CD4-positive, alpha-beta T cell (primary cell): ENCODE measurements at places on chromosomes 11 and 22.

DNA sequence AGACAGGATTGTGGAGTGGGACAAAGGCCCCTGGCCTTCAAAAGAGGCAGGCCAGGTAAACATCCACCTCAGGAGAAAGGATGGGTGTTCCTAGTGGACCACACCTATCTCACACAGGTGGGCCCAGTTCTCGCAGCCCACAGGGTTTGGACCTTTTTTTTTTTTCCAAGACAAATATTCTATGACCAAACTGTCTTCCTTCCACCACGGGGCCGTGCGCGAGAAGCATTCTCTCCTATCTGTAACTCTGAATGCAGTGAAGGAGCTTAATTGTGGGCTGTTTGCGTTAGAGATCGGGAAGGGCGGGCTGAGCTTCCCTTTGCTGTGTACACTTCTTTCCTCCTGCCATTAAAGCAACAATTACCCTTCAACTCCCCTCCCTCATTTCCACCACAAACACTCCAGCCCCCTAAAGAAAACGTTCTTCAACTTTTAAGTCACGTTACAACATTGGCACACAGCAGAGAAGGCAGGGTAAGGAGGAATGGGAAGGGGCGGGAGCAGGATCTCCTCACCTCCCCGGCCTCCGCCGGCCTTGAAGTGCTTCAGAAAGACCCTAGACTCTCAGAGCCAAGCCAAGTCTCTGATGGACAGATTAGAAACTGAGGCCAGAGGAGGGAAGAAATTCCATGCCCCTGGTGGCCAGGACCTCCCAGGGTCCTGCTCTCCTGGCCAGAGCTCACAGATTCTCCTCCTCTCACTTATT lies 238.4 kb downstream of the BUD13 start:
- no peak for DNase-seq

- no peak for DNase-seq
These were observed 109.4 kb upstream of the OR4B1 start for GRCh38 chr11:48107188-48107704.

DNA sequence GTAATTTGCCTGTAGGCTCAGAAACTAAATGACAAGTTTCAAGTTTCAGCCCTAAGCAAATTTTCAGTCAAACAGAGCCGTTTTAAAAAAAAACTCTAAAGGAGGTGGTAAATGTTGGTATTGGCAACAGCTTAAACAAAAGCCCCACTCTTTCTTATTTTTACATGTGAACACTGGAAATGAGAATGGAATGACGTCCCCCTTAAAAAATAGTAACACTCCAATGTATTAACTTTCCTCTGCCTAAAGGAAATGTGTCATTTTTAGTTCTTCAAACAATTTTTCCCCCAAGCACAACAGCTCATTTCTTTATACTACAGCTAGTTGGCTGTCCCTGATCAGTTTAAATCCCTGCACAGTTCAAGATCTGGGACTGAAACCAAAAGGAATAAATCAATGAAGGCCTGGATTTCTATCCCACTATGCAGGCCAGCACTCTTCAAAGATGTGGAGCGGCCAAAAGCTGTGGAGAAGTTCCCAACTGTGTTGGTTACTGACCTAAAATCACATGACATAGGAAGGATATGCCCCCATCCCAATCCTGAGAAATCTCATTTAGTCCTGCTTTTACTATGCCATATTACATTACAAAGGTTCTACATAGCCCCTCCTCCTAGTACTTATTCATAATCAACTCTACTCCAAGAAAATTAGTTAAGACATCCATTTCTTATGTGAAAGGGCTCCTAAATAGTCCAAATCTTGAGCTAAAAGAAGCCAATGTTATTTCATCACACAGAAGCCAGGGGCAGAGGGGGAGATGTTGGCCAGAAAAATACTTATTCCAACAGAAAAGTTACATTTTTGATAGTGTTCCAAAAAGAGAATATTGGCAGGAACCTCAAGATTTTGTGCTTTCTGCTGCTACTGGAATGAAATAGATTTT lies 95.9 kb downstream of the CADM1 start:
- DNase-seq: no peak

DNA sequence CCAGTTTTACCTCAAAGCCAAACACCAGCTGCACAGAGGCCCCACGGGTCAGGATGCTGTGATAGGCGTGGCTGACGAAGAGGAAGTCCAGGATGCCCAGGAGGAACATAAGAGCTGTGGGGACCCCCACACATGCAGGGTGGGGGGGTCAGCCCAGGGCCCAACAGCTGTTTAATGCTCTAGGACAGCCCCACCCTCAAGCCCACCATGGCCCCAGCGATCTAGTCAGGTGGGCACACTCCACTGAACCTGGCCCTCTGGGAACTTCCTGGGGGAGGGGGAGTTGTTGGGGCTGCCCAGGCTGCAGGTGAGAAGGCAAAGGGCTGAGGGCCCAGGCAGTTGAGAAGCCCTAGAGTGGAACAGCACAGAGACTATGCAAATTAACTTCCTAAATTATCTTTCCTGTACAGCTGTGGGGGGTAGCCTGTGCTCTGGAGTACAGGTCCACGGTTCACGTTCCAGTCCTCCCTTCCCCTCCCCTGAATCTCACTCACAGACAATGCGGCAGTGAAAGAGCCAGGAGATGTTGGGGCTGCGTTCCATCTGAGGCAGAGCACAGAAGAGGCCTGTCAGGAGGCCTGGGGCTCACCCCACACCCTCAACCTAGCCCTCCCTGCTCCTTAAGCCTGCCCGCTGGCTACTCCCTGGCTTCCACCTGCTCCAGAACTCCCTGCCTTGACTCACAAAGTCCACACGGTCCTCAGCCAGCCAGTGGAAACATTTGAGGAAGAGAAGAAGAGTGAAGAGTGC lies 1.9 kb downstream of the SYVN1 start:
- no peak for DNase-seq

DNA sequence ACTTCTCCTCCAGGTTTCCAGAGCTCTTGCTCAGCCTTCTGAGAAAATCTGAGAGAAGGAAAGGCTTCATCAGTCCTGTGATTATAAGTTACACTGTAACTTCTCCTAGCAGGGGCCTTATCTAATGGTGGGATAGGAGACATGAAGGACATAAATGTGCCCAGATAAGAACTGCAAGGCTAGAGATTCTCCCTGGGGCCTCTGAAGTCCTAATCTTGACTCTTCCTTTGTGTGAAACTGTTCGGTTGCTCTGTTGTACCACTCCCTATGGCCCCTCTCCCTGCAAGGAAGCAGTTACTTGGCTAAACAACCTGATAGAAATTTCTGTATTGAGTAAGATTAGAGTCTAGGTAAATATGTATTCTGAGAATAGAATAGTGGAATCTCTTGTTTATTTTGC lies 780.9 kb downstream of the ETS1 start:
- no peak for DNase-seq

DNA sequence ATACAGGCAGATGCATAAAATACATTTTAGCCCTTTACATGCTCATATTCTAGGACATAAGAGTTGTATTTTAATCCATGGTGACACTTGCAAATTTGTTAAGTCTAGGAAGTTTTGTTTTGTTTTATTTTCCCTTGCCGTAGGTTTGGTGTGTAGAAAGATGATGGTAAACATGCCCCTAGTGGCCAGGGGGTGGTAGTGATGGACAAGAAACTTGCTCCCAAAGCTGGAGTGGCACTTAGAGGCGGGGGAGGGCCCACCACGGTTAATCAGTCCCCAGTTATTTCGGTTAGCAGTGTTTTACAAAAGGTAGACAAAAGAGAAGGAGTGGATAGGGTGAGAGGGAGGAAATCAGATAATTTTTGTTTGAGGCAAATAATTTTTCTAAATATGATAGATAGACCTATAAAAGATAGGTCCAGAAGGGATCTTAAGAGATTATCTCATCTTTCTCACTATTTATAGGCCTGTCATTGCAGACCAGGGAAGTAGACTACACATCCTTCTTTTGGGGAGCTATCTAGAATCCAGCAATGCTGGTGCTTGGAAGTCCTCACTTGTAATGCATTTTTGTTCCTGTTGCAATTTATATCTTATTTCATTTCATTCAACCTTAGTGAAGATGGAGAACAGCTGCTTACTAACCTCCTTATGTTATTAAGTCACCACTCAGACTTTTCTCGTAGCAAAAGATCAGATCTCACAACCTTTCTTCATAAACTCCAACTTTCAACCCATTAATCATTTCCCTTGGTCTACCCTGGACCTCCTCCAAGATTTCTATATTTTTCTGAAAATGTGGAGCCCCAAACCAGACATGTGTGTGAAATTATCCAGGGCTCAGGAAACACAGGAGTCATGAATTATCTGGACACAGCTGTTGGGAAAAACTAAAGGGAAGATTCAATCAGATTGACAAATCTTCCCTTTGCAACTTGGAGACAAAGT lies 5.9 kb upstream of the BDNF start:
- no peak for DNase-seq

DNA sequence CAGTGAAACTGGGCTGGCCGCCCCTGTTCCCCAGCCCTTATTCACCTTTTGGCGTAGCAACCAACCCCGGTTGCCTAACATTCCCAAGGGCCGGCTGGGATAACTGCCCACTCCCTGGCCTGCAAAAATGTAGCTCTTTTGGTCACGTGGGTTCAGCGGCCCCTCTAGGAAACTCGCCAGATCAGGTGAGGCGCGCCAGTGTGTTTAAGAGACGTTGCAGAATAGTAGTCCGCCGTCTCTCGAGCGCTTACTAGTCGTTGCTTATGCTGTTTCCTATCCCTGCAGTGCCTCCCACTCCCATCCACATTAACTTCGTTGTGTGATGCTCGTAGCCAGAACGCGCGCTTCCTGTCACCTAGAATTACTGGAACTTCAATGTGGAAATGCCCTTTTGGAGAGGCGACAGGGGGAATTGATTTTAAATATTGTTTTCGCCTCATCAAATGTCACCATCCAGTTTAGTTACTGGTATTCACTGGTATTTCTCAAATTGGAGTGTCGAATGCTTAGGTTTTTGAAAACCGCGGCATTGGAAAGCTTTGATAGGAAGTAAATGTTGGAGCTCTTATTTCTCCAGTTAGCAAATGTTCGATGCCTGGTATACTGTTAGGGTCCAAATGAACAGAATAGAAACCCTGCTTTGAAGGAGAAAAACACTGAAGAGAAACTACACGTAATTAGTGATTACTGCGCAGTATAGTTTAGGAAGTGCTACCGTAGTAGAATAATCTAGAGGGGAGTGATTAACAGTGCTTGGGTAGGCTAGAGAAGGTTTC lies 823 bp downstream of the CEP57 start:
- DNase-seq: peak; percentile 68

GRCh38 chr22:45516923-45517675 lies 14.4 kb downstream of the FBLN1 start:
- DNase-seq: no peak

GRCh38 chr11:79414644-79415317 lies 26.0 kb downstream of the TENM4 start:
- no peak for DNase-seq

- no peak for DNase-seq
These were observed 2.1 kb upstream of the APOA5 start for GRCh38 chr11:116793772-116794097.

GRCh38 chr11:102276783-102277182 lies 40.5 kb upstream of the BIRC3 start:
- no peak for DNase-seq

DNA sequence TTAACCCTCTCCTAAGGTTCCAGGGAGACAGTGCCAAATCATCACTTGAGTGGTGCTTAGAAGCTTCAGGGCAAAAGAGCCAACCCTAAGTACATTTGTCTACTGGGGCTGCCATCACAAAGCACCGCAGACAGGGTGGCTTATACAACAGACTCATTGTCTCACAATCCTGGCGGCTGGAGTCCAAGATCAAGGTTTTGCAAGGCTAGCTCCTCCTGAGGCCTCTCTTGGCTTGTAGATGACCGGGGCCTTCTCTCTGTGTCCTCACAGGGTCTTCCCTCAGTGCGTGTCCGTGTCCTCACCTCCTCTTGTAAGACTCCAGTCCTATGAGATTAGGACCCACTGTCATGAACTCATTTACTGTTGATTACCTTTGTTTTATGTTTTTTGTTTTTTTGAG lies 34.1 kb upstream of the CD81 start:
- DNase-seq: no peak

GRCh38 chr11:15716550-15716949 lies 601.8 kb downstream of the INSC start:
- DNase-seq: no peak

GRCh38 chr11:1814691-1815090 lies 20.1 kb upstream of the SYT8 start:
- DNase-seq: no peak

- no peak for DNase-seq
These were observed 8.0 kb downstream of the PVALB start for GRCh38 chr22:36808721-36809344.

DNA sequence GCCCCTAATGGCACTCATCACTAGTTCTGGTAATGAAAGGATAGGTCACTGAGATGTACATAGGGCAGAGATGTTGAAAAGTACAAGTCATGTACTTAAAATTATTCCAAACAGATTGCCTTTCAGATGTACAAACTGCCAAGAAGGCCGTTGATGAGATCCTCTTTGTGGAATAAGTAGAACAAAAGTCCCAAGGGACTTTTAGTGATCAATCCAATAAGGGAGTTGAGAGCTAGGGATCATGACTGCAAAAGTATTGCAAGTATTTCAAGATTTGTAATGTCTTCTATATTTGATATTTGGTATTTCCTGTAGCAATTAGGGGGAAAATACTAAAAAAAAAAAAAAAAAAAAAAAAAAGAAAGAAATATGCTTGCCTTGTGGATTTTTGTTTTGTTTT lies 82.2 kb downstream of the ATG16L2 start:
- no peak for DNase-seq

- DNase-seq: no peak
These were observed 53.9 kb downstream of the MICAL2 start for GRCh38 chr11:12164061-12165014.

GRCh38 chr11:108694846-108695245 lies 30.0 kb downstream of the DDX10 start:
- DNase-seq: no peak

DNA sequence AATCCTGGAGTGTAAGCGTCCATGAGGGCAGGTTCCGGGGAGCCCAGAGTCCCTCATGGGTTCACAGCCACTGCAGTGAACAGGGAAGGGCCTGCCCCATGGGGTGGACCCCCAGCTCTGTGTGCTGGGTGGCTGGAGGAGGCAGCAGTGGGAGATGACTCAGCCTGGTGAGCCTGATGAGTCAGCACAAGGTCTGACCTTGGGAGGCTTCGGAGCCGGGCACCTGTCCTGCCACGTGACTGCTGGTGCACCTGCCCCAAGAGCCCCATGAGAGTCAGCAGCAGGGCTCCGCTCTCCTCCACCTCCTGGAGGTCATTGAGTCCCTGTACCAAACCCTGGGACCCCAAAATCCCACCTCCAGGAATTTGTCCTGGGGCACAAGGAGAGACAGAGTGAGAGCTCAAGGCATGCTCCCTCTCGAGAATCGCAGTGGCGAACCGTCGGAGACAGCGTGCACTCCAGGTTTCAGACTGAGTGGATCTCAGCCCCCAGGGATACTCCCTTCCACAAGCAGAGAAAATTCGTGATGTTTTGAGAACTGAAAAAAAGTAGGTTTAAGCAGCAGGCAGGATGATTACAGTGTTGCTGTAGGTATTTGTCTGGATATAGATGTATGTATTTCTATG lies 1221.7 kb downstream of the BRD1 start:
- no peak for DNase-seq

DNA sequence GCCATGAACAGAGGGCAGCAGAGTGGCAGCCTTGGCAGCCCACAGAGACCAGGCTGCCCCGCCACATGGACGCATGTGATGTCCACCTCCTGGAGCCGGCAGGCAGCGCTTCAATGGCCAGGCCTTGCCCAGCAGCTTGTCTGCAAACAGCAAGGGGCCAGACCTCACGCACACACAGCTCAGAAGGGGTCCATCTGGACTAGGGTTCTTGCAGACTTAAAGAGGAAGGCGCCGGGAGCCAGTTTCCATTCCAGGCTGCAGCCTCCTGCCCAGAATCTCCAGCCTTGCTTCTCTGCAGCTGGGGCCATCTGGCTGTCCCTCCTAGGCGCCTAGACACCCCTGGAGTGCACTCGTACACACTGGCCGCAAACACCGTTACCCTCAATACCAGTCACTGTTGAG lies 91.9 kb upstream of the TMEM45B start:
- DNase-seq: no peak
